ENCODE measurements at places on chromosomes 12 and 14.
A peak's percentile ranks its signal among the peaks of the same experiment; 100 is the strongest.

DNA sequence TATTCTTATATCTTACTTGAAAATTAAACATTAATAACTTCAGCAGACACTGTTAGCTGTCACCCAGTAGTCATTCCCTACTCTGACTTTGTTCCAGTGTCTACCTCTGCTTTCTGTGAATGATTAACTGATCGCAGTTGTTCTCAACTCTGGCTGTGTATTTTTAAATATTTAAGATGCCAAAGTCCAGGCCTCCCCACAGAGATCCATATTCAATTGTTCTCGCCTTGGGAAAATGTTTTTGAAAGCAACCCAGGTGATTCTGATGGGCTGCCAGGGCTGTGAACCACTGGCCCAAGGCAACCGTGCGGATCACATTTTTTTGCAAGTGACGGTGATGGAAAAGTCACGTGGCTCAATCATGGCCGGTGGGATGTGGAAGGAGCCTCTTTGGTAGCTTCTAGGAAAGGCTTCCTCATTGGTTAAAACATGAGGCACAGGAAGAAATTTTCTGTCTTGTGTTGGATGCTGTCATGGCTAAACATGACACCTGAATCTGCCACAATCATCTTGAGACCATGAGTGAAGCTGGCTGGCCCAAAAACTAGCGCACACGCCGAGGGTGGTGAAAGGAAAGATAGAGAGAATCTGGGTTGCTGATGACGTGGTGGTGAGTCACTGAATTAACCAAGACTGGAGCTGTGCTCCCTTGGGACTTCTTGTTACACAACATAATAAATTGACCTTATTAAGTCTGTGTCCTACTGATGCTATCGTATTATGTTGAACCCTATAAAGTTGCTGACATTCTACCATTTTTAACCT, 37.2 kb downstream of the RDH12 start:
- no peak for DNase-seq

GRCh38 chr12:47091009-47091408, 11.2 kb upstream of the AMIGO2 start:
- DNase-seq: no peak

- DNase-seq: no peak
Measured at GRCh38 chr14:104781271-104782077, 14.1 kb downstream of the AKT1 start.

- DNase-seq: no peak
Measured at GRCh38 chr12:120677765-120678473, 9.0 kb upstream of the MLEC start.

DNA sequence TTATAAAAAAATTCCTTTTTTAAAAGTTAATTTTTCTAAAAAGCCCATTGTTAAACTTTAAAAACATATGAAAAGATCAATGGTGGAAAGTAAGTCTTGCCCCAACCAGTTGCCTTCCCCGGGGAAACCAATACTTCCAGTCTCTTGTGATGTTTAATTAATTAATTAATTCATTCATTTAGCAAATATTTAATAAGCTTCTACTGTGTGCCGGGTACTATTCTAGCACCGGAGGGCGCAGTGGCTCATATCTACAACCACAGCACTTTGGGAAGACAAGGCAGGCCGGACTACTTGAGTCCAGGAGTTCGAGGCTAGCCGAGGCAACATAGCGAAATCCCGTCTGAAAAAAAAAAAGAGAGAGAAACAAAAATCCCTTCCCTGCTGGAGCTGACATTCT, 87.4 kb downstream of the HECTD4 start:
- no peak for DNase-seq

DNA sequence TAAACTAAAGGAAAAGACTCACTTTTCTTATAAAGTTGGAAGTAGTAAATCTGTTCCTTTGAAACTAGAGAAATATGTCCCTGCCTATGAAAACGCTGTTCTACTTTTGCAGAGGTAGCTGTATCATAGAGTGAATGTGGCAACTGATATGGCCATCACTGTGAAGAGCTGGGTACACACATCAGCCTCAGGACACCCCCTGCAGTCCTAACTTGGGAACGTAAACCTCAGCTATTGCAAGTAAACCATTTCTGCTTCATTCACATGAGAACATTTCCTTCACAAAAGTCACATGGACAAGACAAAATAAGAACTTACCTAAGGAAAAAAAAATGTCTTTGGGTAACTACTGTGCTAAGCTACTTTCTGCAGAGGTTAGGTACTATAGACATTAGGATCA, 233.3 kb upstream of the PPFIA2 start:
- no peak for DNase-seq

GRCh38 chr12:123102366-123102765, 48.5 kb downstream of the PITPNM2 start:
- no peak for DNase-seq

DNA sequence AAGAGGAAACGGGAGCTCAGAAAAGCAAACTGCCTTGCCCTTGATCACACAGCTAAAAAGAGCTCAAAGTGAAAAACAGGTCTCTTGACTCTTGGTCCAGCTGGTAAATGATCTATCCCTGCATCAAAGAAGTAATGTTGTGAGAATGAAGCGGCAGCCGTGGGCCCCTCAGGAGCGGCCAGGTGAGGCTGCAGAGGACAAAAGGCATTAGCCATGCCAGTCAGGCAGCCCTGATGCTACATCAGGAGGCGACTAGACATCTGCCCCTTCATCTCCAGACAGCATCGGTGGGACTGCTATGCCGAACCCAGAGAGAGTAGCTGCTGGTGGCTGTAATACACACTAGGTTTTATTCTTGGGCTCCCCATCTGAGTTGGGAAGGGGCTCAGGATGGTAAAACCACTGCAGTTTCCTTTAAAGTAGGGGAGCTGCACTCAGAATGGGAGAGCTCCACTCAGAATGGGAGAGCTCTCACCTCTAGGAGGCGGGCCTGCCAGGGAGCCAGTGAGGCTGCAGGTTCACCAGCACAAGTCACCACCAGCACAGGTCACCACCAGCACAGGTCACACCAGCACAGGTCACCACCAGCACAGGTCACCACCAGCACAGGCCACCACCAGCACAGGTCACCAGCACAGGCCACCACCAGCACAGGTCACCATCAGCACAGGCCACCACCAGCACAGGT, 120.1 kb downstream of the TSPAN9 start:
- no peak for DNase-seq

- no peak for DNase-seq
Measured at GRCh38 chr12:132723015-132723763, 12.5 kb downstream of the PGAM5 start.

DNA sequence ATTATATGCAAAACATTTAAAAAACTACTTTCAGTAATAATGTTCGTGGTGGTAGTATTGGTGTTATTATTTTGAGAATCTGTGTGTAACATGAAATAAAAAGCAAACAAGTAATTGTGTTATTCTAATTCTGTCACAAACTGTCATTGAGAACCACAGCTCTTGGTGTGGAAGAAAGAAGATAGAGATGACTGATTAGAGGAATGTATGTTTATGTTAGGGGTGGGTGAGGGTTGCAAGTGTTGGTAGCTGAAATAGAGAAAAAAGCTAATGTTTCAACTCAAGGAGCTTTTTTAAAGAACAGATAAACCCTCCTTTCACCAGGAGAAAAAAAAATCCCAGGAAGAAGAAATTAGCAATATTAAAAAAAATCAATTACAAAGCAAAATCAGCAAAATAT, 18.3 kb downstream of the DNM1L start:
- DNase-seq: no peak

DNA sequence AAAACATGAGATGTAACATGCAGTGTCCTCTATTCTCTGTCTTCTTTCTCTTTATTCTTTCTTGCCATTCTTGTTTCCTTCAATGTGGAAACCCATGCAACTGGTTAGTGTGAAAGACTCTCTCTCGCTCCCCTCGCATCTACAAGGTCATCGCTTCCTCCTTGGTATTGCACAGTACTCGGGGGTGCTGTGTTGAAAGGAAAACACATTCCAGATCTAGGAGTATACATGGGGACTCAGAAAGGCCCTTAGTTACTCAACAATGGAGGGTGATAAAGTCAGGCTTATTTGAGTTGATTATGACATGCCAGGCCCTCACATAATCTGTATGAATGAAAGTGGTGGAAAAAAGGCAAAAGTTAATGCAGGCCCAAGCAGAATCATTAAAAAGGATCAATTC, 75.5 kb upstream of the OVCH1 start:
- DNase-seq: no peak

DNA sequence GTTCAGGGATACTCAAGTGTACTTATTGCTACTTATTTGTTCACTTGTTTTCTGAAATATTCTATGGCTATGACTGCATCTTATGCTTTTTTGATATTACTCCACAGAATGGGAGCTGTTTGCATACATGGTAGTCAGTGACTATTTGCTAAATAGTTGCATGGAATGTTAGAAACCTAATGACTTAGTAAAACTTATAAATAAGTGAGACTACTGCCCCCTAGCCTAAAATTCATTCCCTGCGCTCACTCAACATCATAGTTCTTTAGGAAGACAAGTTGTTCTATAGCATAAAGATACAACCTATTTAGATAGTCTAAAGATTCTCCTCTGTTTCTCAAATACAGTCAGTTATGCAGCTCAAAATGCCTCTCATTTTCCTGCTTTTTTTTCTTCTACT, 305.5 kb downstream of the CEP128 start:
- no peak for DNase-seq

DNA sequence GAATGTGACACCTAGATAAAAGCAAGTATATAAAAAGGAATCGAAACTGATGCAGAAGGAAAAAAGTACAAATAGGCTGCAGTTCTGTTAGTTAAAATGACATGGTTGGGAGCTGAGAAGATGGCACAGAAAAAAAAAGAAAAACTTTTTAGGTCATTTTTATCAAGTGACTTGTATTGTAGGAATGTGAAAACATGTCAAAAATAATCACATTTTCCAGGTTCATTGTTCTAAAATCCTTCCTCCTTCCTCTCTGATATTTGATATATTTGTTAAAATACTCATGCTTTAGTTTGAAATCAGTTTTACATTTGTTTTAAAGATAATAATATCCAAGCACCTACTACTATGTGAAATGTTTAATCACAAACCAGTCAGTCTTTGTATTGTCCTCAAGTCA, 507.9 kb downstream of the PRKD1 start:
- no peak for DNase-seq

- DNase-seq: peak; percentile 87
Measured at GRCh38 chr14:90454041-90455000, 57.5 kb downstream of the CALM1 start.

GRCh38 chr14:81396113-81396512, 4.0 kb downstream of the STON2 start:
- no peak for DNase-seq

- DNase-seq: no peak
Measured at GRCh38 chr12:61757831-61758505, 502.2 kb upstream of the USP15 start.

DNA sequence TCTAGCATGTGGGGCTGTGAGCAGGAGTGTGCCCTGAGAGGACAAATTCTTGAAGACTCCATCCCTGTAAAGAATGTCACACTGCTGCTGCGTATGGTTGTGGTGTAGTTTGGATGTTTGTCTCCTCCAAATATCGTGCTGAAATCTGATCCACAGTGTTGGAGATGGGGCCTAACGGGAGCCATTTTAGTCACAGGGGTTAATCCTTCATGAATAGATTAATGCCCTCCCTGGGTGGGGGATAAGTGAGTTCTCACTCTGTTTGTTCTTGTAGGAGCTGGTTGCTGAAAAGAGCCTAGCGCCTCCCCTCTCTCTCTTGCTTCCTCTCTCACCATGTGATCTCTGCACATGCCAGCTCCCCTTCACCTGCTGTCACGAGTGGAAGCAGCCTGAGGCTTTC, 94.5 kb upstream of the VASH1 start:
- DNase-seq: no peak

DNA sequence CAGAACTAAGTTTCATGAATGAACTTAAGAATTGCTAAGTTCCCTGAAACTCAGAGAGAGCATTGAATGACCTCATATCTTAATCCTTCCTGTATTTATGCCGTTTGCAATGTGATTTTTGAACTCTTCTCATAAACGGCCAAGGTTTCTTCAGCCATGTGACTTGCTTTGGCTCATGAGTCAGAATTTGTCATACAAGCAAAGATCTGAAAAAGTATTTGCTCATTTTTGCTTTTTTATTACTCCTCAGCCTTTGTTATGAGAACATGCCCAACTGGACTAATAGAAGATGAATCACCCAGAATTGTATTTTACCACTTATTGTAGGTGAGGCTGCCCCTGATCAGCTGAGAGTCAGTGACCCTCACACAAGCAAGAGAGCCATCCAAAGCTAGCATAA, 693.8 kb downstream of the BCL11B start:
- no peak for DNase-seq

- DNase-seq: no peak
Measured at GRCh38 chr12:93957168-93957567, 191.2 kb upstream of the PLXNC1 start.

GRCh38 chr14:89239023-89239422, 178.0 kb downstream of the FOXN3 start:
- DNase-seq: no peak

DNA sequence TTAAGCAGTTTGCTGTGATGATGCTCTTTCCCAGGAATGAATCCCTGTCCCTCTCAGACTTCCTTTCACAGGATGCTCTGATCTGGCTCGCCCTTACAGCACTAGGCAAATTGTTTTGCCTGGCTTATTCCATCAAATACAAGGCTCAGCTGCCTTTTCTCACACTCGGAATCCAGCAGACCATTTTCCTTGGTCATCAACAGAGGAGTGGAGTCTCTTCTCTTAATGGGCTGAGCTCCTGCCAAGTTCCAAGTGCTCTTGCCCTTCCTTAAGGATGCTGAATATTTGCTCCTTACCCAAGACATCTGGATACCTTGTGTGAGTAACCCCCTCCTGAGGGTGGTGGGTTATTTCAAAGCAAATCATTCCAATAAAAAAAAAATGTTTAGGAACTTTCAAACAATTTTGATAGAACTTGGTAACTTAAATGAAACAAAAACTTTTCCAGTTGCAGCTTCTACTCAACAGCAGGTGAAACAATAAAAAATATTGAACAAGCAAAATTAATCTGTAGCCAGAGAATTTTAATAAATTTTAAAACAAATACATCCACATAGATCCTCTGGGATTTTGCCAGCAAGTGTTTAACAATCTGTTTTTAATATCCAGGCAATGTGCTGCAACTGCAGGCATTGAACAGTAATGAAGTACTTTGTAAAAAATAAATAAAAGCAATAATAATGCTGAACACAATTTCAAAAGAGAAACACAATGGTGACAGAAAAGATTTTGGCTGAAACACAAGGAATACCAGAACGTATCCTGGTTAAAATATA, 264.0 kb upstream of the FAR2 start:
- no peak for DNase-seq

GRCh38 chr14:90487462-90487861, 90.6 kb downstream of the CALM1 start:
- no peak for DNase-seq

DNA sequence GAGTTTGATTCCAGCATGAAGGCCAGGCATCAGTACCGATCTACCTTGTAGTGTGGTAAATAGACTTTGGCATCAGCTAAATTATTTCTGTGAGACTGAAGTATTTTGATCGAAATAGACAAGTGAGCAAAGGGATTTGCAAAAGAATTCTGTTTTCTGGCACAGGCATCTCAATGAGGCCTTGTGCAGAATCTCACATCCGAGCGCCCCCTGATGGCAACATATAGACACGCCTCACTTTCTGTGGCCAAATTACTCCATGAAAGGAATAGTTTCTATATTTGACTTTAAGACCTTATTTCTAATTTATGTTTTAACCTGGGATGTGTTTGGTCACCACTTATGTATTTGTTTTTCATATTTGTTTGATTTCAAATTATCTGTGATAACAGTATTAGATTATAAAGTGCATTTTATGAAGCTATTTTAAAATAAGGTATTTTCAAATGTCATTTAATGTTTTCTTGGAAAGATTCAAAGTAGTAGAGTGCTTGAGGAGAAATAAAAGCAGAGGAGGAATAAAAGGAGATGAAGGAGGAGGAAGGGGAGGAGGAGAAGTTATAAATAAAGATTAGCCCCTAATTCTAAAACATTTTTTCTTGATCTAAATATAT, 731.9 kb downstream of the NRXN3 start:
- peak; percentile 49 for DNase-seq
